ENCODE measurements at places on chromosomes 1 and 21.

- DNase-seq: no peak
These were observed 234.5 kb upstream of the HOOK1 start for GRCh38 chr1:59580257-59580656.

- DNase-seq: no peak
These were observed 1719.5 kb downstream of the MRPL39 start for GRCh38 chr21:23887725-23888306.

GRCh38 chr1:9186082-9186859 is 48.3 kb upstream of the H6PD start:
- no peak for DNase-seq

DNA sequence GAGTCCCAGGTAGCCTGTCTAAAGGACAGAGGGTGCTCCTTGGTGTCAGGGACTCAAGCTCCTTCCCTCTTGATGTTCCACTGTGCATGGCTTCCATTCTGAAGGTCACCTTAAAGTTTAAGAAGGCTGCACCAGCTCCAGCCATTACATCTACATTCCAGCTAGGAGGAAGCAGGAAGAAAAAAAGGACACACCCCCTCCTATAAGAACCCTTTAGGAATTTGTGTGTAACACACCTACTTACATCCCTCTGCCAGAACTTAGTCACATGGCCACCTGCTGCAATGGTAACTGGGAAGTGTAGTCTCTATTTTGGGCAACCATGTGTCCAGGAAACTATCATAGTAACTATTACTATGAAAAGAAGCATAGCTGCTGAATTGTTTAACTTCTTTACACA is 161.6 kb upstream of the KLHDC7A start:
- DNase-seq: no peak

GRCh38 chr1:112696578-112697314 is 10.2 kb downstream of the RHOC start:
- DNase-seq: no peak
